Activated naive CD4-positive, alpha-beta T cell treated with anti-CD3 and anti-CD28 coated beads, Interleukin-2, amount 10 ng/mL, durations not matched to agents 5 hours and 36 hours (primary cell): ENCODE measurements at places on chromosomes 4 and X. TPM values are rescaled to one million over a fixed set of nuclear protein-coding genes. Genes with fewer than 3 reads are reported as not detected.

The CXCL3 gene
- total RNA-seq = not detected

The SLITRK2 gene
- not detected for total RNA-seq

The TMEM154 gene
- total RNA-seq = 32.2 TPM

The SPATA18 gene
- total RNA-seq = 0.71 TPM

The MAGEA6 gene
- total RNA-seq = not detected

The SFRP2 gene
- not detected for total RNA-seq

The TACC3 gene
- total RNA-seq = 203 TPM

The NEK1 gene
- 15.2 TPM for total RNA-seq

The BANK1 gene
- total RNA-seq = 0.60 TPM

The C1QTNF7 gene
- total RNA-seq = not detected

The PCDH18 gene
- 0.10 TPM for total RNA-seq

The MAGEE1 gene
- 4.2 TPM for total RNA-seq

The HSD17B13 gene
- 0.26 TPM for total RNA-seq

The CXCL1 gene
- not detected for total RNA-seq

The GYPE gene
- 0.33 TPM for total RNA-seq

The C4orf50 gene
- total RNA-seq = 0.12 TPM

The ATRX gene
- 79.7 TPM for total RNA-seq

The DAPP1 gene
- 33.1 TPM for total RNA-seq

The TRIM61 gene
- total RNA-seq = 1.9 TPM

The CD38 gene
- 121 TPM for total RNA-seq

The IL2RG gene
- 518 TPM for total RNA-seq

The RAB39B gene
- 7.6 TPM for total RNA-seq

The CENPI gene
- 18.9 TPM for total RNA-seq

The VCX3B gene
- not detected for total RNA-seq

The TGIF2LX gene
- not detected for total RNA-seq

The ADH1A gene
- not detected for total RNA-seq

The ASMT gene
- not detected for total RNA-seq

The TRO gene
- 1.3 TPM for total RNA-seq

The ARSJ gene
- total RNA-seq = not detected
